Anterior cingulate cortex (tissue), 58 donors: ENCODE measurements at places on chromosomes 1 and 21.

GRCh38 chr1:60866917-60867531 is 215.3 kb upstream of the NFIA start:
- no peak for DNase-seq

DNA sequence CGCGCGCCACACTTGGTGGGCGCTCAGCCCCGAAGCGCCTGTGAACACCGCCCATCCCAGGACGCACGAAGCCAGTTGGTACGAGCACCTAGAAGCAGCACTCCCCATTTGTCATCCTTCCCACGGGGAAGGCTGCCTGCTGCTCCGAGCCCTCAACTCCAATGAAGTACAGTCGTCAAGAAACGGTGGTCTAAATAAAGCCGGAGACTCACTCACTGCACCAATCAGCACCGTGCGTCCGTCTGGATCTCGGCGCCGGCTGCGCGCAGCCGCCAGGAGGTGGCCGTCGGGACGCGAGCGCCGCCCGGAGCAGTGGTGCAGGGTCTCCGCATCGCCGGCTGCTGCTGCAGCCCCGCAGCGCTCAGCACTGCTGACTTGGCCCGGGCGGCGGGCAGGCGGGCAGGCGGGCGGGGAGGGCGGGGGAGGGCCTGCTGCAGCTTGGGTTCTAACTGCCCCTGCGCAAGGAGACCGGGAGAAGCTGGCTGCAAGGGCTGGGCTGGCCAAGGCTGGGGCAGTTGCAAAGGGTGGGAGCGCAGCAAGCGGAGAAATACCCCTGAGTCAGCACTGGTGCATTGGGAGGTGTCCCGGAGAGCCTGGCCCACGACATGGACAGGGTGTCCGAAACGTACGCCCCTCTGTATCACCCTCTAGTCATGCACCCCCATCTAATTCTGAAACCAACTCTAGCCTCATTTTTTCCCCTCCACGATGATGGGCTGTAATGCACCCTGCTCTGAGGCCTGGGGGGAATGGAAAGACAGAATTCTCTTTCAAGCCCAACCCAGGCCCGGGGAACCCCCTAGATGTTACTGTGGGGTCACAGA is 35.8 kb upstream of the H6PD start:
- DNase-seq: no peak

DNA sequence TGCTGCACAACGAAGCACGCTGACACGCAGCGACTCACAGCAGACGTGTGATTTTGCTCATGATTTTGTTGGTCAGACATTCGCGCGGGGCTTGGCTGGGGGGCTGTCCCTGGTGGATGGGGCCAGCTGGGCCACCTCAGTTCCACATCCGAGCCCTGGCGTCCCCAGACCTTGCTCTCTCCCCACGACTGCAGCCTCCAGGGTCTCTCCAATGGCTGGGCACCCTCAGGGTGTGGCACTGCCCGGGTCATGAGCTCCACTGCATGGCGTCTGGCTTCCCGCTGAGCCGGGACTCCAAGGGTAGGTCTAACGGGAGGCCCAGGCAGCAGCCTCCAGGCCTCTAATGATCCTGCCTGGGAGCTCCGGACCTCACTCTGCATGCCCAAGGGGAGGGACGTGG is 173.0 kb upstream of the AJAP1 start:
- no peak for DNase-seq

- DNase-seq: no peak
Observed at GRCh38 chr1:101798417-101798816, 198.3 kb downstream of the OLFM3 start.

- no peak for DNase-seq
Observed at GRCh38 chr1:29934255-29934772, 698.0 kb downstream of the PTPRU start.

- no peak for DNase-seq
Observed at GRCh38 chr1:199813198-199813597, 214.3 kb upstream of the NR5A2 start.

DNA sequence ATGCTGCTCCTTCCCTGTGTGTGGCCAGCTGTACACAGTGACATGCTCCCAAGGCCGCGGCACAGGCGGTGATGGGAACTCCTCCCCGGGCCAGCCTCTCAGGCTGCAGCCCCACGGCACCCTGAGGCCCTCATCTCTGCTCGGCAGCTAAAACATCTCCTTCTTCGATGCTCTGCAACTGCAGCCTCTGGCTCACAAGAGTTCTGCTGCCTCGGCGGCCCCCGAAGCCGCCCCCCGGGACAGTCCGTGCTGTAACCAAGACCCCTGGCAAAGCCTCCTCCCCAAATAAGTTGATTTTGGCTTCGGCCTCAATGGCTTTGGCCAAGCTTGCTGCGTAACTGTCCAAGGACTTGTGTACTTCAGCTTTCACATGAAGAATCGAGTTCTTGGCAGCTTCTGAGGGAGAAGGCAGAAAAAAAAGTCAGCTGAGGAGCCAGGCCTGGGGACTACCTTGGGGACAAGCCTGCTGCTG is 51.3 kb downstream of the GPR161 start:
- DNase-seq: no peak

- no peak for DNase-seq
Observed at GRCh38 chr1:4546911-4547310, 107.5 kb upstream of the AJAP1 start.

DNA sequence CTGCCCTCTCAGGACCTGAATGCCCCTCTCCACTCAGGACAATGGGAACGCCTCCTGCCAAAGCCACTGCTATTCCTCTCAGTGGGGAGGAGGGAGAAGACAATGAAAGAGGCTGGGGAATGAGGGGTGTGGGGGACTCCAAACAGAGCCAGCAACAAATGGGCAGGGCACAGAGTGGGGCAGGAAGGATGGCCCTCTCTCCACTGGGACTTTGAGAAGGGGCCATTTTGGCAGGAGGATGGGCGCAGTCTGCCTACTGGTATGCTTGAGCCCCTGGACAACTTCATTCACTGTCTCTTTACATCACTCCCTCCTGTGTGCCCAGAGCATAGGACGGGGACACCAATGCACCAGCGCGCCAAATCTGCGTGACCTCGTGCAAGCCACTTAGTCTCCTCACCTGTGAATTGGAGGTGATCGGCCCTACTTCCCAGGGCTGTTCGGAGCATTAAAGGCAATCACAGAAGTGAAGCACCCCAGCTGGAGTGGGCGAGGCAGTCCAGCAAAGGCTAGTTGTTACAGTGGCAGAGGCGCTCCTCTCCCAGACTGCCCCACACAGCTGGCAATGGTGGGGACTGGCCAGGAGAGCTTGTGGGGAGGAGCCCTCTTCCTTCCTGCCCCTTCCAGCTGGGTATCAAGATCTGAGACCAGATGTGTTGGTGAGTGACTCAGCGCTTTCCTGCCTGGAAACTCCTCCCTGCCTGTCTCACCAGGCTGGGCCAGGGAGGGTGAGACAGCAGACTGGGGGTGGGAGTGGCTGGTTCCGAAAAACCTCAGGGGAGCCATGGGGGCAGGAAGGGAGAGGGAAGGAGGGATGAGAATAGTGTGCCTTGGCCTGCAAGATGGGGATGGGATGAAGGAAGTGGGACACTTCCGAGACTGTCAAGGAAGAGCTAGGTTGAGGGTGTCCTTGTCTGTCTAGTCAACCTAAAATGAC is 22.4 kb upstream of the SYNC start:
- DNase-seq: no peak

- no peak for DNase-seq
Observed at GRCh38 chr1:211638246-211638645, 37.2 kb downstream of the NEK2 start.

- no peak for DNase-seq
Observed at GRCh38 chr1:59100708-59101374, 196.1 kb upstream of the FGGY start.

- no peak for DNase-seq
Observed at GRCh38 chr1:211287218-211287617, 28.1 kb downstream of the RCOR3 start.

- DNase-seq: no peak
Observed at GRCh38 chr1:173164178-173164577, 43.0 kb downstream of the TNFSF4 start.

GRCh38 chr1:215958841-215959240 is 391.7 kb downstream of the KCTD3 start:
- no peak for DNase-seq

- no peak for DNase-seq
Observed at GRCh38 chr1:166086113-166086883, 80.5 kb downstream of the FAM78B start.

- DNase-seq: no peak
Observed at GRCh38 chr1:2928366-2929325, 92.6 kb upstream of the ACTRT2 start.

DNA sequence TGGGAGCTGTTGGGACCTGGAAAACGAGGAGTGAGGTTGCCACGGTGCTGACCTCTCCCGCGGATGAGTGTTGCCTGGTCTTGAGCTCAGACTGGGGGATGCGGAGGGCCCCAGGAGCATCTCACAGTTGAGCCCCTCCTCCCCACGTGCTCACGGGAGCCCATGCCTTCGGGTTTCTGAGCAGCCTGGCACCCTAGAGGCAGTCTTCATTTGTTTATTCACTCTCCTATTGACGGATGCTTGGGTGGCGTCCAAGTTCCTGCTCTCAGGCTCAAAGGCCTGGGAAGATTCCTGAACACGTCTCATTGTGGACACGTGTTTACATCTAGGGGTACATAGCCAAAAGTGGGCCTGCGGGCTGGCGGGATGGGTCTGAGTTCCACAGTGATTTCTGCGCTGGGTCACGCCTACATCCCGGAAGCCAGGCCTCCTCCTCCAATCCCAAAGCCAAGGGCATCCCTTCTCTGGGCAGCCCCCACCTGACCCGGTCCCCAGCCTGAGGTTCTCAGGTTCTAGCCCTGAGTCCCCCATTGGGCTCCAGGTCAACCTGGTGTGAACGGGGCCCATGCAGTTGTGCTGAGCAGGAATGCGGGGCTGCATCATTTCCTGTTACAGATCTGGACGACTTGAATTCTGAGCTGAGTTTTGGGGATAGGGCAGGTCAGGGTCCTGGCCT is 14.7 kb downstream of the WNT3A start:
- DNase-seq: no peak

DNA sequence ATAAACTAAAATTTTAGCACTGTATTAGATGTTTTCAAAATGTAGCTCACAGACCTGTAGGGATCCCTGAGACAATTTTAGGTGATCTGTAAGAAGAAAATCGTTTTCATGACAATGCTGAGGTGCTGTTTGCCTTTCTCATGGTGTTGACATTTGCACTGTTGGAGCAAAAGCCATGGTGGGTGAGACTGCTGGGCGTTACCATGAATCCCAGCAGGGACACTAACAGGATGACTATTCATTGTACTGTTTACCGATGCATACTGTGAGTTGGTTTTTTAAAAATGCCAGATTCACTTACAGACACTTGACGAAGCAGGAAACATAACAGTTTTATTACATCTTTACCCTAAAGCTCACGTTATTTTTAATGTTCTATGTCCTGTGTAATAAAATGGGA is 468.5 kb downstream of the PCP4 start:
- no peak for DNase-seq

DNA sequence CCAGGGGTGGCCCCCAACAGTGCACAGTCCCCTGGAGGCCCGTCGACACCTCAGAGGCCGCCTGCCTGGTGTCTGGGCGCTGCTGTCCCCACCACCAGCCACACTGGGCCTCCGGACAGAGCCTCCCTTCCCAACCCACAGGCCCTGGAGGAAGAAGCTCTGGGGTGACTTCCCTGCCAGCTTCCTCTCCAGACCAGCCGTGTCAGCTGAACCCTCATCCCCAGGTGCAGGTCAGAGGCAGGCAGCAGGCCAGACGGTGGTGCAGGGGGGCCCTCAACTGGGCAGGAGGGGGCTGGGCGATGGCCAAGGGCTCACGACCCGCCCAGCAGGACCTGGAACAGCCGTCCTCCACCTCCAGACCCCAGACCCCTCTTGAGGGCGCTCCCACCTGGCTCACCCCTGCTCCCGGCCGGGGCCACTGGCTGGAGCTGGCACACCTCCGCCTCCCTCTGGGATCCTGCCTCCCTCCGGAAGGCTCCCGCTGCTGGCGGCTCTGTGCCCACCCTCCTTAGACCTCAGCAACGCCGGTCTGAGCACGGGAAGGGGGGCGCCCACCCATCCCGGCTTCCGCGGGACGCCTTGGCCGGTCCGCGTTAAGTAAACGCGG is 520 bp downstream of the TNFRSF18 start:
- no peak for DNase-seq

GRCh38 chr1:68271596-68271995 is 39.3 kb upstream of the WLS start:
- no peak for DNase-seq

- DNase-seq: no peak
Observed at GRCh38 chr1:232818040-232818439, 12.8 kb downstream of the MAP10 start.

DNA sequence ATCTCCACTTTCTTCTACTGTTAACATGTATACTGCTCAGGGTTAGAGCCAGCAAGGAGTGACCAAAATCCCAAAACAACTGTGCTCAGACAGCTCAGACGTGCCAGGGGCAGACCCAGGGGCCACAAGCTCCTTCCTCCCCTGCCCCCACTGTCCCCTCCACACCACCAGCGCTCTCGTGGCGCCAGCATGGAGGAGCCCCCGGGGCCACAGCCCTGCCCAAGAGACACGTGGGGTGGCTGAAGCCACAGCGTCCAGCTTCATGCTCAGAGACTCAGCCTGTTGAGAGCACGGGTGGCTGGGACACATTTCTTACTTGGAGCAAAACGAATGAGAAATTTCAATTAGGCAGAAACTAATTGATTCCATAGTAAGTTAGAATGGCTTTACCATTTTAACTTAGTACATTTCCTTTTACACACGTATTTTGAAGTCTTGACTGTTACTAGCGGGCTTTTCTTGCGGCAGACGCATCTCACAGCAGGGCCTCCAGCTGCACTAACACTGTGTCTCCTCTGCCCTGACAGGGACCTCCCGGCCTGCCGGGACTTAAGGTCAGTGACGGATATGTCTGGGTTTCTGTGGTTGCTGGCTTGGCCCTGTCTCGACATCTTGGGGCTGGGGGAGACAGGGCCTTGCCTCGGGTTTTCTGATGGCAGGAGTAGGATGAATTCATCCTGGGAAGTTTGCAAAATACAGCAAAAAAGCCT is 54.2 kb downstream of the SLC19A1 start:
- DNase-seq: no peak

DNA sequence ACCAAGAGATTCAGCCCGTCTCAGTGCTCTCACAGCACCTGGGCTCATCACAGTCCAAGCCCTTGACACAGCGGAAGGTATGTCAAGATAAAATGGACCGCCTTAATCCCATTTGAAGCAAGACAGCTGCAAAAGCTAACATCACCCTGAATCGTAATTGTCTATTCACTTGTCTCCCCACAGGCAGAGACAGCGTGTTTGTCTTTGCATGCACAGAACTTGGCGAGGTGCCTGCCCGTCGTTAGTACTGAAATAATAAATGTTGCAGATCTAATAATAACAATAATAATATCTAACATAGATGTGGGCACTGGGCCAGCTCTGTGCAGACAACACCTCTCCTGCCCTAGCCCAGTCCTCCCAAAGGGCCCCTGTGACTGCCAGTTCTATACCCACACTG is 271.7 kb downstream of the NPHP4 start:
- DNase-seq: no peak

GRCh38 chr1:80847904-80848303 is 952.8 kb upstream of the ADGRL2 start:
- DNase-seq: no peak

- no peak for DNase-seq
Observed at GRCh38 chr1:181347495-181348390, 135.6 kb upstream of the CACNA1E start.
